ENCODE measurements at places on chromosomes 6 and 20.

DNA sequence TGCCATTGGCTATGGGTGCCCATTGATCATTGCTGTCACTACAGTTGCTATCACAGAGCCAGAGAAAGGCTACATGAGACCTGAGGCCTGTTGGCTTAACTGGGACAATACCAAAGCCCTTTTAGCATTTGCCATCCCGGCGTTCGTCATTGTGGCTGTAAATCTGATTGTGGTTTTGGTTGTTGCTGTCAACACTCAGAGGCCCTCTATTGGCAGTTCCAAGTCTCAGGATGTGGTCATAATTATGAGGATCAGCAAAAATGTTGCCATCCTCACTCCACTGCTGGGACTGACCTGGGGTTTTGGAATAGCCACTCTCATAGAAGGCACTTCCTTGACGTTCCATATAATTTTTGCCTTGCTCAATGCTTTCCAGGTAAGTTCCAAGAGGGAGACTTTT lies 16.4 kb downstream of the ADGRF4 start:
- H3K27ac ChIP-seq: no peak overlapping the region
- DNase-seq: no peak
- no peaks in the 10 kb centered on the region for H3K36me3 ChIP-seq
- H3K27me3 ChIP-seq: no peaks in the 10 kb centered on the region

- H3K4me1 ChIP-seq: peaks cover 24% of the 10 kb centered on the region
- H3K4me3 ChIP-seq: no peak overlapping the region
- no peak overlapping the region for H3K27ac ChIP-seq
- no peaks in the 10 kb centered on the region for H3K27me3 ChIP-seq
- DNase-seq: no peak
Observed at GRCh38 chr20:35363190-35363589, 48.6 kb downstream of the UQCC1 start.

DNA sequence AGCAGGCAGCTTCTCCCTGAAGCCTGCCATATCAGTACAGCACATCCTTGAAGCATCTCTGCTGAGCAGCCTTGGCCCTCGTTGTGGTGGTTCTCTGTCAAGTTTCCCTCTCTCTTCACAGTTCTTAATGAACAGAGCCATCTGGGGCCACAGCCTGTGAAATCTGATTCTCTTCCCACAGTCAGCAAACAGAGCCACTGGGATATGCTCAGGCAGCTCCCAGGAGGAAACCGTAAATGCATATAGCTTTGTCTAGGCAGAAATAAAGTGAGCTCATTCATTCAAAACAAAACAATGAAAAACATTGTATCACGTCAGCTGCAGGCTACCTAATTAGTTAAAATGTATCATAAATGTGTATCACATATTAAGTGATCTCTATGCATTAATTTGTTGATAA lies 80.3 kb downstream of the TBC1D7 start:
- no peaks in the 10 kb centered on the region for H3K36me3 ChIP-seq
- DNase-seq: no peak
- no peaks in the 10 kb centered on the region for H3K4me1 ChIP-seq
- H3K4me3 ChIP-seq: no peak overlapping the region
- no peaks in the 10 kb centered on the region for H3K27me3 ChIP-seq

DNA sequence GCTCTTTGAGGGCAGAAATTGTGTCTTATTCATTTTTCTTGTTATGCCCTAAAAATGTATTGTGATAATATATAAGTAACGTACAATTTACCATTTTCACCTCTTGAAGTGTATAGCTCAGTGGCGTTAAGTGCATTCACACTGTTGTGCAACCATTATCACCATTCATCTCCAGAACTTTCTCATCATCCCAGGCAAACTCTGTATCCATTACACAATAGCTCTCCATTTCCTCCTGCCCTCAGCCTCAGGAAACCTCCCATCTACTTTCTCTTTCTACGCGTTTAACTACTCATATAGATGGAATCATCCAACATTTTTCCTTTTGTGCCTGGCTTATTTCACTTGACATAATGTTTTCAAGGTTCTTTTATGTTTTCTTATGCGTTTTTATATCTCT lies 184.6 kb downstream of the ESR1 start:
- H3K4me1 ChIP-seq: no peaks in the 10 kb centered on the region
- no peak overlapping the region for H3K4me3 ChIP-seq
- H3K27ac ChIP-seq: no peak overlapping the region
- H3K36me3 ChIP-seq: no peaks in the 10 kb centered on the region
- H3K27me3 ChIP-seq: no peaks in the 10 kb centered on the region

GRCh38 chr20:63374504-63374903 lies 13.4 kb upstream of the CHRNA4 start:
- H3K36me3 ChIP-seq: no peaks in the 10 kb centered on the region
- H3K4me1 ChIP-seq: no peaks in the 10 kb centered on the region
- H3K4me3 ChIP-seq: no peak overlapping the region
- H3K27ac ChIP-seq: no peak overlapping the region

GRCh38 chr6:75106426-75106825 lies 99.4 kb downstream of the COL12A1 start:
- DNase-seq: no peak
- H3K4me3 ChIP-seq: no peak overlapping the region
- no peak overlapping the region for H3K27ac ChIP-seq

GRCh38 chr6:12160326-12160725 lies 129.8 kb upstream of the EDN1 start:
- no peak overlapping the region for H3K27ac ChIP-seq
- H3K4me3 ChIP-seq: no peak overlapping the region
- H3K36me3 ChIP-seq: peaks cover 9% of the 10 kb centered on the region
- H3K4me1 ChIP-seq: no peaks in the 10 kb centered on the region
- no peaks in the 10 kb centered on the region for H3K27me3 ChIP-seq

Data from transverse colon (tissue), 4 donors.